ENCODE measurements at places on chromosomes 3 and 15. TPM values are rescaled to one million over a fixed set of nuclear protein-coding genes. Genes with fewer than 3 reads are reported as not detected.

Gene GP9
- not detected for total RNA-seq

Gene FBXO40
- 7.3 TPM for total RNA-seq

Gene OR5K2
- not detected for total RNA-seq

Gene CKMT1A
- 5.9 TPM for total RNA-seq

Gene DCBLD2
- total RNA-seq = 88.4 TPM

Gene MME
- total RNA-seq = 5.5 TPM

Gene GRK7
- not detected for total RNA-seq

Gene EEFSEC
- total RNA-seq = 26.7 TPM

Gene CMTM7
- total RNA-seq = 24.2 TPM

Gene IMPG2
- total RNA-seq = 0.49 TPM

Gene STAB1
- total RNA-seq = 2.2 TPM

Gene KLHL24
- 159 TPM for total RNA-seq

Gene BSN
- total RNA-seq = 2.1 TPM

Gene MTMR10
- total RNA-seq = 10.0 TPM
